ENCODE measurements at places on chromosomes 5 and 9.

- DNase-seq: no peak
These were observed 10.3 kb upstream of the LAMC3 start for GRCh38 chr9:130998597-130999244.

DNA sequence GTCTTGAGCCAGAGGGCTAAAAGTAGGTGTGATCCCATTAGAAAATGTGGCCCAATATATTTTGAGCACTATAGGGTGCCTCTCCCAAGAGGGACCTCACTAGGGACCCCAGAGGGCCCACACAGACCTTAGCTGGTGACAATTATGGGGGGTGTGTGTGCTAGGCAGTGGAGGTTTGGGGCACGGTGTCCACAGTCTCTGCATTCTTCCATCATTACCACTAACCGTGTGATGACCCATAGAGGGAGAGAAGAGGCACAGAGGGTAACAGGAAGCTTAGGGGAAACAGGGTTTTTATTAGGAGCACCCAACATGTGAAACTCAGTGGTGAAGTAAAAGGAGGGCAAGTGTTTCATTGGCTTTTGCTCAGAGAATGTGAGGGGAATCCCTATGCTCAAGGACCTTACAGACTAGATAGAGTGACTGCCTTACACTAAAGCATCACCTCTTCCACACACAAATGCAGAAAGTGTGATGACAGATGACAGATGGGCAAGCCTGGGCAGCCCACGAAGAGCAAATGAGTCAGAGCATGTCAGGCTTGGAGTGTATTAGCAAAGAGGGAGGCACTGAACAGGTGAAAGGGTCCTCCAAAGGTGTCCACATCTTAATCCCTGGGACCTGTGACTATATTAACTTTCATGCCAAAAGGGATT, 2.5 kb upstream of the ACTL7A start:
- no peak for DNase-seq

DNA sequence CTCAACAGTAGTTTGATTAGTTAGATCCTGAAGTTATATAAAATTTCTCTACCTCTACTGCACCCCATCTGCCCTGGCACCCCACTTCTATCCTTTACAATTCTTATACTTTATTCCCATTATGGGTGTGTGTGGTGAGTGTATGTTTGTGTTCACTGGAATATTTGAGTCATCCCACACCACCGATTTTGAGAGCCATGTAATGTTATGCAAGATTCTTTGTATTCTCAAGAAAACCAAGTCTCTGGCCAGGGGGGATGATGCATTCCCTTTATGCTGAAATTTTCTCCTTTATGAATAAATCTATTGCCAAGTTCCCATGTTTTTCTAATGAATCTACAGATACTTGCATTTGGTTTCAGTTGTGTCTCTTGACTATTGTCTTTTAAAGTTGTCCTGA, 266.8 kb downstream of the ARHGEF28 start:
- DNase-seq: no peak

GRCh38 chr5:171697221-171698102, 88.2 kb upstream of the SMIM23 start:
- no peak for DNase-seq

DNA sequence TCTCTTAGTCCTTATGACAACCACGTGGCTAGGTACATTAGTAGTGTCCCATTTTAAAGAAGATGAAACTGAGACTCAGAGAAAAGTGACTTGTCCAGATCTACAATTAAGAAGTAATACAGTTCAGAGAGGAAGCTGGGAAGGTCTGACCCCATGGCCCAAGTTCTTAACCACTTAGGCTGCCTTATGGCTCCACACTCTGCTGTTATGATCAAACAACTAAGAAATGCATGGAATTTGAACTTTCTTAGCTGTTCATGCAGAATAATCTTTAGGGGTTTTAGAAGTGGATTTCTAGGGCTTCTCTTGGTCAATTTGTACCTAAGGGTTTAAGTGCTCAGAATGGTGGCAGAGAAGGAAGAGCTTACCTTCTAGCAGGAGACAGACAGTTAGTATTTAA, 128.0 kb upstream of the MSX2 start:
- no peak for DNase-seq

DNA sequence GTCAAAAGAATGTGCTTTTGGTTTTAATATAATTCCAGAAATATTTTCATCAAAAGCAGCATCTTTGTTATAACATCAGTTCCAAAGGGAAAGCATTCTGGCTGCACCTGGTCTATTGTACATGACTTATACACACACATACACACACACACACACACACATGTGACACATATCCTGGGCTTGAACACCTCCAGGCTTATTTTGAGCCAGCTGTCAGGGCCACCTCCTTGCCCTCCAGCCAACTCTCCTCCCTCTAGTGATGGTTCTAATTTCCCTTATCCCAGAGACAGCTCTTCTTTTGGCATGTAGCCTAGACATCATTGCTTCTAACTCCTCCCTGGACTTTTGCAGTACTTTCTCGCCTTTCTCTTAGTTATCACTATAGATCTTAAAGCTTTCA, 115.0 kb downstream of the PIK3R1 start:
- no peak for DNase-seq

DNA sequence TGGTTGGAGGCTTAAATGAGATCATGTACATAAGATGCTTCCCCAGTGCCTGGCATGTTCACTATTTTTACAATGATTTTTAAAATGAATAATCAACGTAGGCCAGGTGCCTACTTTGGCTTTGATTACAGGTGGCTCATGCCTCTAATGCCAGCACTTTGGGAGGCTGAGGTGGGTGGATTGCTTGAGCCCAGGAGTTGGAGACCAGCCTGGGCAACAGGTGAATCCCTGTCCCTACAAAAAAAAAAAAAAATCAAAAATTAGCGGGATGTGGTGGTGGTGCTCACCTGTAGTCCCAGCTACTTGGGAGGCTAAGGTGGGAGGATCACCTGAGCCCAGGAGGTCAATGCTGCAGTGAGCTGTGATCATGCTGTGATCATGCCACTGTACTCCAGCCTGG, 9.2 kb downstream of the PCDH12 start:
- no peak for DNase-seq

- no peak for DNase-seq
These were observed 327.4 kb downstream of the AGTPBP1 start for GRCh38 chr9:85414390-85414789.

DNA sequence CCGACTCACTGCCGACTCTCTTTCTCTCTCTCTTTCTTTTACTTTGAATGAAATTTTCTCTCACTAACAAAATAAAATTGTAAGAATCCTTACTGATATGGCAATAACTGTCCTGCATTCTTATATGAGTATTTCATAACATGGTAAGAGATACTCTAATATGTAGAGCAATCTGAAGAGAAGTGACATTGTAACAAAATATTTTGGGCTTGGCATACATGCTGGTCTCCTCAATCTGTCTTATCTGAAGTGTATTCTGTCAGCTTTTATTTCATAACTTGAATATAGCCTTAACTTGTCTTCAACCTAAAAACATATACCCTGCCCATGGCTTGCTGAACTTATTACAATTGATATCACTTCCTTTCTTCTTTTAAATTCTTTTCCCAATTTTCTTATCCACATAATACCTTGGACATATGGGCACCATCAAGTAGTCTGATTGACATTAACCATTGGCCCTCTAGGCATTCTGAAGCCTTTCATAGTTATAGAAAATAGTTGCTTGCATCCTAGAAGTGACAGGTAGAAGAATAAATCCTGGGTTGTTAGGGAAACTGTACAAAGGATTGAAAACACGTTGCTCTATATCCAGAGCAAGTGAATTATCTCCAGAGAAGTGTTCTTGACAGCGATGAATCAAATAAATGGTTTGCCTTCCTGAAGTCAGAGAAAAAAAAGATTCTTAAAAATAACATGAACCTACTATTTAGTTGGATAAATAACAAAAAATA, 537.6 kb upstream of the TYRP1 start:
- no peak for DNase-seq

DNA sequence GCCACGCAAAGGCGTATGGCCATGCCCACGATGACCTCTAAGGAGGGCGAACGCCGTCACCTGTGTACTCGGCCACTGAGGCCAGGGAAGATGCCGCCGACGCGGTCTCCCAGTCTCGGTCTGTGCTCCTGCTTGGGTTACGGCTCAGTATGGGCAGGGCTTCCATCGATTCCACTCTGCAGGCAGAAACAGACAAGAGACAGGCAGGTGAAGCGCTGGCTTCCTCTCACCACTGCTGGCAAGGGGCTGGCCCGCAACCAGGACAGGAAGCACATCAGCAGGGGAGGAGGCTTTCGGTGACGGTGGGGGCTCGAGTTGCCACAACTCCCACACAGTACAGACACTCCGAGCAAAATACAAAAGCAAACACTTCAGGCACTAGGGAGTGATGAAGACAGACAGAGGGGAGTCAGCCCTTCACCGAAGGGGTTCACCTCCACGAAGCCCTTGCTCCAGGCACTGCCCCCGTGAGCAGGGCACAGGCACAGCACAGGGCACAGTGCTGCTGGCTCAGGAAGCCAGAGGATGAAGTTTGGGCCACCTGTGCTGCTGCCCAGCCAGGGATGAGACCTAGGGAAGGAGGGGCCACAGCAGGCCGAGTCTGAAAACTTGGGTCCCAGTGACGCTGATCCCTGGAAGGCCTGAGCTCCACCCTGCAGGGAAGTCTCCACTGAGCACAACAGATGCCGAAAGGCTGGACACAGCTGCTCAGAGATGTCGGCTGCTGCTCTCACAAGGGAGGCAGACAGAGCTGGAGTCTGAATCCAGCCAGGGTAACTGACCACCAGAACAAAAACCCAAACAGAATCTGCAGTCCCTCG, 91.3 kb downstream of the CAMSAP1 start:
- no peak for DNase-seq

DNA sequence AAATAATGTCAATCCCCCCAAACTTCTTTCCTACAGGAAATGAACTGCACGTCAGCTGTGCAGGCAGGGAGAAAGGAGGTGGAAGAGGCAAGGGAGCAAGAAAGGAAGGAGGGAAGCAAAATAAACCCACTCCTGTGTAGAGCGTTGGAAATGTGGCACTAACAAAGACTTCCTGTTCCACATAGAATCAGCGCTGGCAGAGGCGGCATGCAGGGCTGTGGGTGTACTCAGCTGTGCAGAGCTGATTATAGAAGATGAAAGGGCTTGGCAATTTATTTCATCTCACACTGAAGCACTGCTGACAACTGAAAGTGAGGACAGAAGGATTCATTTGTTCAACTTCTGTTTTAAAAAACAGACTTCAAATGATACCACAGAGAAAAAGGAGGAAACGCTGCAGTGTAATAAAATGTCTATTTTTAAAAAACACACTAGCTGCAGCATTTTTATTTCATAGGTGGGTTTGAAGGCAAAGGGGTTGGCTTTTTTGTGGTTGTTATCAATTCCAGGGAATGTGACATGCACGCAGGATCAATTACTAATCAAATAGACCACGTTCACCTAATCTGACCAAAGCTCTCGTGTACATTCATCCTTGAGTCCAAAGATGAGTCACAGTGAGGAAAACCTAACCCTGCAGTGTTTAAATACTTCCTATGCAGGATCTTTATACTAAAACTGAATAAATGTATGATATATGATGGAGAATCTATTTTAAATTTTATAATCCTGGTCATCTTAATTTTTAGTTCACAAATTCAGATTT, 583.5 kb downstream of the ZNF608 start:
- no peak for DNase-seq

GRCh38 chr5:14148890-14149671, 5.9 kb downstream of the TRIO start:
- no peak for DNase-seq

- peak; percentile 30 for DNase-seq
These were observed 1.5 kb downstream of the SPOCK1 start for GRCh38 chr5:137497396-137498290.

DNA sequence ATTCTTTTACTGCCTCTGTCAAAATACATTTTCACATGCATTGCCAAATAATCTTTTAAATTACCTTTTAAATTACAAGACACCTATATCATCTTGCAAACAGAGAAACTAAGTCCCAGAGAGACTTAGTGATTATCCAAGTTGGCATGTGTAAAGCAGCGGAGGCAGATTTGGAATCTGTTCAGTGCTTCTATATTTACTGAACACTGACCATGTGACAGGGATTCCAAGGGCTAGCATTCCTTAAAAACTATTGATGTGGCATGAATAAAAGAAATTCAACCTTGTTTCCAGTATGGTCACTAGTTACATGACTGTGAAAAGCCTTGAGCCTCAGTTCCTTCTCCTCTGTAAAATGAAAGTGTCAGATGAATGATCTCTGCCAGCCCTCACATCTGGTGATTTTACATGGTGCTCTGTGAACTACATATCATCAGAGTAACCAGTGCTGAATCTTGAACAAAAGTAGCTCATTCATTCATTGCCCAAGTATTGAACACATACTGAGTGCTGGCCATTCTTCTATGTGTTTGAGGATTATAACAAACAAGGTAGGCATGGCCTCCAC, 71.9 kb upstream of the PPP1R2B start:
- no peak for DNase-seq

DNA sequence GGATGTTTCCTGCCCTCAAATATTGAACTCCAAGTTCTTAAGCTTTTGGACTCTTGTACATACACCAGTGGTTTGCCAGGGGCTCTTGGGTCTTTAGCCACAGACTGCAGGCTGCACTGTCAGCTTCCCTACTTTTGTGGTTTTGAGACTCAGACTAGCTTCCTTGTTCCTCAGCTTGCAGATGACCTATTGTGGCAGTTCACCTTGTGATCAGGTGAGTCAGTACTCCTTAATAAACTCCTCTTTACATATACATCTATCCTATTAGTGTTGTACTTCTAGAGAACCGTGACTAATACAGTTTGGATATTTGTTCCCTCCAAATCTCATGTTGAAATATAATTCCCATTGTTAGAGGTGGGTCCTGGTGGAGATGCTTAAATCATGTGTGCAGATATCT, 681.9 kb upstream of the ARRDC3 start:
- DNase-seq: no peak

- peak; percentile 70 for DNase-seq
These were observed 147.4 kb upstream of the LRRTM2 start for GRCh38 chr5:139022528-139022927.

DNA sequence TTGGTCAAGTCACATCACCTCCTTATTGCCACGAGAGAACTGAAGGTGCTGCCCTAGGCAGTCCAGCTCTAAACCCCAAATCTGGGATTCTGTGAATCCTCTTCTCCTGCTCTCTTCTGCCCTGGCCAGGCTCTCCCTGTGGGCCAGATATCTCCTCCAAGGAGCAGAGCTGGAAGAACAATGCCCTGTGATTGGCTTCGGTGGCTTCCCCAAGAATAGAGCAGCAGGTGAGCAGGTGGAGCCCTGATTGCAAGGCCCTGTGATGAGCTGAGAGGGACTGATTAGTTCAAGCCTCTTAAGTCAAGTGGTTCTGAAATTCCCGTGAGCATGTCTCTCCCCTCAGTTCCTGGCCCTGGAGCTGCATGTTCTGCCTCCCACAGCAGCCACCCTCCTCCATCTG, 175.3 kb upstream of the BRINP1 start:
- DNase-seq: no peak

- DNase-seq: no peak
These were observed 267.0 kb downstream of the CETN3 start for GRCh38 chr5:90142541-90142940.

DNA sequence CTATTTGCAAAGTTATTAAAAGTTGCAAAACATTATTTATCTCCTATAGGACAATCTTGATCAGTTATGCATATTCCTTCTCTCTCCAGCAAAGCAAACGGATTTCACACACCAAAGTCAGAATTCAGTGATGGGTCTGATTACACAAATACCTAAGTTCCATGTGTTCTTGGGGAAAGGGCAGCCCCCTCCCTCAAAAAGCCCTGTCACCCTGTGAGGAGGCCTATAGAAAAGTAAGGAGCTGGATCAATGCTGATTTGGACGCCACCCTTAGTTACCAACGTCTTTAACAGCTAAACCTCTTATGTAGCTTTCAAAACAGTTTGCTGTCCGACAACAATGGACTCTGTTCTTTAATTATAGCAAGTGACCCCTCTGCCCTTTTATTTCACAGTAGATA, 6.4 kb downstream of the ZNF608 start:
- DNase-seq: no peak

GRCh38 chr5:153629027-153629895, 138.8 kb downstream of the GRIA1 start:
- peak; percentile 64 for DNase-seq

Data from PC-9 (cell line).